HCT116 (cell line): ENCODE measurements at places on chromosomes 6 and 20. TPM values are rescaled to one million over a fixed set of nuclear protein-coding genes. Genes with fewer than 3 reads are reported as not detected.

The ENPP1 gene
- total RNA-seq = 6.5 TPM

The SNTA1 gene
- 14.6 TPM for total RNA-seq

The THEMIS gene
- 0.20 TPM for total RNA-seq

The KCNK15 gene
- not detected for total RNA-seq

The ECT2L gene
- total RNA-seq = not detected

The MMP24 gene
- total RNA-seq = not detected

The IBTK gene
- 36.6 TPM for total RNA-seq

DNA sequence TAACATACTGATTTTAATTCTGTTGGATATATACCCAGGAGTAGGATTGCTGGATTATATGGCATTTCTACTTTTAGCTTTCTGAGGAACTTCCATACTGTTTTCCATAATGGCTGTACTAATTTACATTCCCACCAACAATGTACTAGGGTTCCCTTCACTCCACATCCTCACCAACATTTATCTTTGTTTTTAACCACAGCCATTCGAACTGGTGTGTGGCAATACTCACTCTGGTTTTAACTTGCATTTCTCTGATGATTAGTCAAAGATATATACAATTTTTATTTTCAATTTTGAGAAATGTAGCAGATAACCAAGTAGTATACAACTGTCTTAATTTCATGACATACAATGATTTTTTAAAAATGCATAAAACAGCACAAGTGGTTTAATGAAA is 30.3 kb upstream of the ADGRG6 start:
- DNase-seq = no peak

DNA sequence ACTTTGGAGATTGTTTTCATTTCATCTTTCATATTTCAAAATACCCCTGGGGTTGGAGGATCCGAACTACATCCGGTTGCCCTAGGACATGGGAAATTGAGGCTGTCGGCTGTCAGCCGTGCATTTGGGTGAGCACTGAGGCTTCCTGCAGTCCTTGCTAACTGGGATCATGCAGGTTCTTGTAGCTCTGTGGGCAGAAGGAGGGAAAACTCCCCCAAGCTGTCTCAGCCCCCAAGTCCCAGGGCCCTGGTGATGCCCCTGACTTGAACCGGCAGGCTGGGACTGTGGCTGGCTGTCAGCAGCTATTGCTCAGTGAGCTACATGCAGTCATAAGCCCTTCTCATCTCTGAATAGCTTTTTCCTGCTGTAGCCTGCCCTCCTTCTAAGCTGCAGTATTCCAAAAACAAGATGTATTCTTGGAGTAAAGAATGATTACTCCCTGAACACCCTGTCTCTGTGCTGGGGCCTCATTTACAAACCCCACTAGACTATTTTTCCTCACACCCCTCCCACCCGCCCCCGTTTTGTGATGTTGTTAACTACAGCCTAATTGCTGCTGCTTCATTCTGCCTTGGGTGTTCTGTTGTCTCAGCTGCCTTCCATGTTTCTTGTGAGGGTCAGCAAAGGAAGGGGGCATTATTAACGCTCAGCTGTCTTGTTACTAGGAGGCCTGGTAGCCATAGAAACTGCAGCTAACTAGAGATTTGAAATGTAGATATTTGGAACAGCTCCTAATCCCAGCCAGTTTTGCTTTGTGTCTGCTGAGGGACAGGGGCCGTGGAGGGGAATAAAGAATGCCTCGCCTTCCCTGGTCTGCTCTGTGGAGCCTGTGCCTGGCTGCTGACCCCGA is 18.1 kb downstream of the MTRES1 start:
- DNase-seq = no peak

DNA sequence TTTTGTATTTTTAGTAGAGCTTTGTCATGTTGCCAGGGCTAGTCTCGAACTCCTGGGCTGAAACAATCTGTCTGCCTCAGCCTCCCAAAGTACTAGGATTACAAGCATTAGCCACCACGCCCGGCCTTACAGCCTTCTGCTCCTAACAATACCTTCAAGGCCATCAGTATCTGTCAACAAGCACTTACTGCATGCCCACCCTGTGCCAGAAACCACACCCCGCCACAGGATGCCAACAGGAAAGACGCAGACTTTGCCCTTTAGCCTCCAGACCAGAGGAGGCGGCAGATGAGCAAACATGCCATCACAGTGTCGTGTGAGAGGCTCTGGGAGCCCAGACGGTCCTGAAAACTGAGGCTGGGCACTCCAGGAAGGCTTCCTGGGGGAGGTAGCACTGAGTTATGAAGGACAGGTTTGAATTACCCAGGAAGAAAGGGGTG is 34.7 kb upstream of the TGM3 start:
- no peak for DNase-seq

- DNase-seq = no peak
Observed at GRCh38 chr6:143064271-143064670, 3.6 kb downstream of the AIG1 start.

DNA sequence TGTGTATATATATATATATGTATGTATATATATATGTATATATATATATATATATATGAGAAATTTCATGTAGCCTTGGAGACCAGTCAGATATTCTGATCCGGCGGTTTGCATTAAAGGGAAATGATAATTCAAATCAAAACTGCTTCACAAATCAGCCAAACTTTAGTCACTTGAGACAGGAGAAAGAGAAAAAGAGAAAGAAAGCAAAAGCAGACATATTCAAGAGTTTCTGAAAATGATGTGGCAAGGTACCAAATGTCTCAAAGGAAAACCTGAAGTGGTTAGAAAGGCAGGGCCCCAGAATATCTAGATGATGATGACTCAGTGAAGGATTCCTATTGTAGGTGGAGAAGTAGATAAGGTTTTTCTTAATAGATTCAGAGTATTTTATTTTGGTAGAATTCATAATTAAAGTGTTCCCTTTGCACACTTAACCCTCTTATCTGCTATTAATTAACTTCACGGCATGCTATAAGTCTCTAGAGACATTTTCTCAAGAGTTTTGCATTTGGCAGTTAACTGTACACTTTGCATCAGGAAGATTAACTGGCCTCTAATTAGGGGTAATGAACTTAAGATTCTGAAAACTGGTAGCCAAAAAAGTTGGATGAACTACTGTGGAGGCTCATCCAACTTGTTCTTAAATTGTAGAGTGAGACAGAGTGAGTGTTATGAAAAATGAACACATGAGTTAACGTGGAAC is 50.1 kb upstream of the ASF1A start:
- no peak for DNase-seq

DNA sequence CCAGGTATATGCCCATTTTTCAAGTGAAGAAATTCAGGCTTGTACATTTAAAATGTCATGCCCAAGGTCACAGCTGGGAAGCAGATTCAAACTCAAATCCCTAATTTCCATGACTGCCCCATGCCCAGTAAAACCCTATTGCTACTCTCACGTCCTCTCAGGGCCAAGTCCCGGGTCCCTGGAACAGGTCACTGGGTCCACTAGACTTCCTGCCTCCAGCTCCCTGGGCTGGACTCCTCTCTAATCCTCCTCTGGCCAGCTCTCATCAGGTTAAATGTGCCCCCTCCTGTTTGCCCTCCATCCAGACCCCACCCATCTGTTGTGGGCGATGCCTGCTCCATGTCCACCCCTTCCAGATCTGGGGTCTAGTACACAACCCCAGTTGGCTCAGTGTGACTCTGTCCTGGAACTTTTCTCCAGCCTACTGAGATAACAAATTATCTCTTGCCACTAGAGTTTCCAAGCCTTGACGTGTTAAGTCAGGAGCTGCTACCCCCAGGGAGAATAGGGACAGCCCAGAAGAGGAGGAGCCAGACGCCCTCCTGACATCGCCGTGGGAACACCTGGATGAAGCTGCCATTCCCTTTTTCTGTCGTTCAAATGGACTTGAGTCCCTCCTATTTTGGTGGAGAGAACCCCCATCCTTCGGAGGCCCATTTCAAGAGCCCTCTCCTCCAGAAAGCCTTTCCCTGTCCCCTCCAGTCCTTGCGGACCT is 3.7 kb upstream of the SPDEF start:
- DNase-seq = no peak

GRCh38 chr6:154301839-154302752 is 54.5 kb downstream of the IPCEF1 start:
- DNase-seq = no peak

DNA sequence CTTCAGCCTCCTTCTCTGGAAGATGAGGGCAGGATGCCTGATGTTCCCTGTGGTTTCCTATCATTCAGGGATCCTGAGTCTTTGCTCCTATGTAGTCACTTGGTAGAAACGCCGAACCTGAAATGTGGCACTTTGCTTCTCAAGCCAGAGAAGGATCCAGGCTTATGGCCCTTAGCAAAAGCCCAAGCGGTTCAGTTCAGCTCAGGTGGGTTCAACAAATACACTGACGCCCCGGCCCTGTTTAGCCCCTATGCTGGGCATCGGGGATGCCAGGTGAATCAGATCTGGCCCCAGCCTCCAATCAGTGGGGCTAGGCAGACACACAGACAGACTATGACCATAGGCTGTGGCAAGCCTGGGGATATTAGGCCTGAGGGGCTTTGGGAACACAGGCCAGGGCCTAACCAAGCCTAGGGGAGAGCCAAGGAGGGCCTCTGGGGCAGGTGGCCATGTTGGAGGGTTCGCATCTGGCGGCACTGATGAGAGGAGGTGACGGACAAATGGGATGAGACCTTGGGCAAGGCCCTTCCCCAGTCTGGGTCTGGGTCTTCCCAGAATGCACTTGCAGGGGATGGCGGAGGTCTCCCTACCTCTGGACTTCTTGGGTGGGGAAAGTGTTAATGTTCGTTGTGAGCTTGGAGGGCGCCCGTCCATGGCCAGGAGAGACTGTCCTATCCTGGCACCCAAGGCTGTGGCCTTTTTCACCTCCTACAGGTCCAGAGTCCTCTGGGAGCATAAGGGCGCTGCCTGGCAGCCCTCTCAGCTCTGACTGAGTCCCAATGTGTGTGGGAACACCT is 17.6 kb upstream of the SRC start:
- DNase-seq = no peak

GRCh38 chr6:154993710-154994109 is 1.4 kb upstream of the TIAM2 start:
- DNase-seq = no peak

DNA sequence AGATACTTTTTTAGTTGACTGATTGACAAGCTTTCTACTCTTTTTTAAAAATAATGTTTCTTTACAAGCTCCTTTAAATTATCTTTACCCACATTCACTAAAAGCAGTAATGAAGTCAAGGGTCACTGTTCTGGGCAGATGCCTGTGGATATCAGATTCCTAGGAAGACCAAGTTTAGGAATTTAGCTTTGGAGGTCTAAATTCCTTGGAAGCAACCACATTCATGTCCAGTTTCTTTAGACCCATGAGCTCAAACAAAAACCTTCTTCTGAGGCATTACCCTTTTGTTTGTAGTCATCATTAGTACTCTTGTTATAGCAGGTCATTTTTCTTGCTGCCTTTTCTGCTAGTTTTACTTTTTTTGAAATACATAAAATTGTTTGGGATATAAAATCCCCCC is 462.9 kb upstream of the JAG1 start:
- no peak for DNase-seq

DNA sequence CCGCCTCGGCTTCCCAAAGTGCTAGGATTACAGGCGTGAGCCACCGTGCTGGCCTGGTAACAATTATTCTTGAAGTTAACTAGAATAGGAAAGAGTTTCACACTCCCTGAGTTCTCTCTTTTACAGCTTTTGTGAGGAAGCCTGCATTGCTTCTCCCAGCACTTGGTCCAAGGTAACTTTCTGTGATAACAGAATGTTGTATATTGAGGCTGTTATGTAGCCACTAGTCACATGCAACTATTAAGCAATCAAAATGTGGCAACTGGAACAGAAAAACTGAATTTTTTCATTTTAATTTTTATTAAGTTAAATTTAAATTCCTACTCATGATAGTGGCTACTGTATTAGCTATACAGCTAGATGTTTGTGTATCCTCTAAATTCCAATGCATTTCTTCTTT is 2.5 kb downstream of the TRIM38 start:
- DNase-seq = no peak

DNA sequence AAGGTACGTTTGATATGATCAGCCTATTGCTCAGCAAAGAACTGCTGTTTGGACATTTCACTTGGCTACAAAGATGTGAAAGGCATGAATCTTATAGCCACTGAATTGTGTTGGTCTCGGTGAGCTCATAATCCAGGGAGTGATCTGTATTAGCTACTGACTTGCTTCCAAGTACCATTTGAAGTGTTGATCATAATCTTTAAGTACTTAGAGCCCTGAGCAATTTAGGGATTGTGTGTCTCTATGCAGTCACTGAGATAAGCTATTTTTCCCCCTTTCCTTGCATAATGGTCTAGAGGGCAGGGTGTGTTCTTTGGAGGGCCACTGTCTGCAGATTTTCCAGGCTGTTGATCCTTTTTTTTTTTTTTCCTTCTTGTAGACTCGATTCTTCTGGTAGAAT is 393.6 kb downstream of the ESR1 start:
- DNase-seq = no peak

DNA sequence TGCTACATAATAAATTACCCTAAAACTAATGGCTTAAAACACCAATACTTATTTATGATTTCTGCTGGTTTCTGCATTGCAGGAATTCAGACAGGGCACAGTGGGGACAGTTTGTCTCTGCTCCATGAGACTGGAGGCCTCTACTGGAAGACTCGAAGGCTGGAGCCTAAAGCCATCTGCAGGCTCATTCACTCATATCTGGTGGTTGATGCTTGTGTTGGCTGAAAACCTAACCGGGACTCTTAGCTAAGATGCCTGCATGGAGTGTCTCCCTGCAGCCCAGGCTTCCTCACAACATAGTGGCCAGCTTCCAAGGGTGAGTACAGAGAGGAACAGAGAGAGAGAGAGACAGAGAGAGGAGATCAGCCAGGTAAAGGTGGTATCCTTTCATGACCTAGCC is 195.5 kb upstream of the FOXA2 start:
- no peak for DNase-seq

GRCh38 chr6:17062871-17063440 is 38.9 kb upstream of the STMND1 start:
- DNase-seq = no peak

- DNase-seq = no peak
Observed at GRCh38 chr6:157711060-157711459, 112.0 kb upstream of the SNX9 start.

GRCh38 chr20:42267793-42268384 is 649.7 kb upstream of the CHD6 start:
- DNase-seq = no peak

DNA sequence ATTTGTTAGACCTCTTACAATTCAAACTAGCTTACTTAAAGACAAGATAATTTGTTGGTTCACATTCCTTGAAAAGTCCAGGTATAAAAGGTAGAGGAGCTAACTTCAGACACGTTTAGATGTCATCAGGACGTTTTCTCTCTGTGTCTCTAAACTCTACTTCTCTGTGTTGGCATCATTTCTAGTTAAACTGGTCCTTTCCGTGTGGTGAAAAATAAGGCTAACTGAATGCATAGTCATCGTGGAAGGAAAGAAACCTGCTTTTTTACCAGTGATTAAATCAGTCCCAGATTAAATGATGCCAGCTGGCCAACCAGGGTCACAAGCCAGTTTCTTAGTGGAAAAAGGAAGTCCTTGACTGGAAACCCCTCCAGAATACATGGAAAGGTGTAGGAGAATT is 168.4 kb upstream of the AHI1 start:
- DNase-seq = no peak
